ENCODE measurements at places on chromosomes 7 and 10. TPM values are rescaled to one million over a fixed set of nuclear protein-coding genes. Genes with fewer than 3 reads are reported as not detected.

SLC18A3 gene
- not detected for total RNA-seq

HOXA3 gene
- total RNA-seq = 4.6 TPM

AKR1C8 gene
- 0.83 TPM for total RNA-seq

CUZD1 gene
- total RNA-seq = 0.56 TPM

PAOX gene
- 6.9 TPM for total RNA-seq

DYNC1I1 gene
- 1.3 TPM for total RNA-seq

SPDYE2B gene
- total RNA-seq = not detected

CDC14C gene
- total RNA-seq = not detected

- H3K4me3 ChIP-seq = no peak overlapping the region
- no peaks in the 10 kb centered on the region for H3K4me1 ChIP-seq
- no peak overlapping the region for H3K27ac ChIP-seq
- no peaks in the 10 kb centered on the region for H3K36me3 ChIP-seq
Observed at GRCh38 chr7:121180436-121181063, 148.2 kb upstream of the WNT16 start.

GRCh38 chr10:128775743-128776142, 649.5 kb upstream of the MKI67 start:
- H3K27me3 ChIP-seq = no peaks in the 10 kb centered on the region
- H3K4me1 ChIP-seq = no peaks in the 10 kb centered on the region
- DNase-seq = no peak
- H3K36me3 ChIP-seq = no peaks in the 10 kb centered on the region
- no peak overlapping the region for H3K27ac ChIP-seq

GRCh38 chr10:88116481-88116880, 253.1 kb downstream of the PTEN start:
- H3K4me3 ChIP-seq = no peak overlapping the region
- H3K36me3 ChIP-seq = no peaks in the 10 kb centered on the region
- DNase-seq = no peak
- H3K27ac ChIP-seq = no peak overlapping the region
- peaks cover 20% of the 10 kb centered on the region for H3K4me1 ChIP-seq

- DNase-seq = no peak
- H3K27me3 ChIP-seq = no peaks in the 10 kb centered on the region
- H3K27ac ChIP-seq = no peak overlapping the region
- no peak overlapping the region for H3K4me3 ChIP-seq
- H3K4me1 ChIP-seq = no peaks in the 10 kb centered on the region
Observed at GRCh38 chr10:33145451-33146188, 187.6 kb upstream of the ITGB1 start.

GRCh38 chr10:110637558-110638053, 6.5 kb upstream of the RBM20 start:
- no peak overlapping the region for H3K27ac ChIP-seq
- H3K4me1 ChIP-seq = no peaks in the 10 kb centered on the region
- H3K27me3 ChIP-seq = peaks cover 31% of the 10 kb centered on the region
- no peak for DNase-seq

- peaks cover 18% of the 10 kb centered on the region for H3K4me1 ChIP-seq
- DNase-seq = no peak
- no peaks in the 10 kb centered on the region for H3K36me3 ChIP-seq
- H3K4me3 ChIP-seq = no peak overlapping the region
- no peaks in the 10 kb centered on the region for H3K27me3 ChIP-seq
- peak overlapping the region; percentile 58 for H3K27ac ChIP-seq
Observed at GRCh38 chr10:29840516-29841276, 205.9 kb upstream of the SVIL start.

DNA sequence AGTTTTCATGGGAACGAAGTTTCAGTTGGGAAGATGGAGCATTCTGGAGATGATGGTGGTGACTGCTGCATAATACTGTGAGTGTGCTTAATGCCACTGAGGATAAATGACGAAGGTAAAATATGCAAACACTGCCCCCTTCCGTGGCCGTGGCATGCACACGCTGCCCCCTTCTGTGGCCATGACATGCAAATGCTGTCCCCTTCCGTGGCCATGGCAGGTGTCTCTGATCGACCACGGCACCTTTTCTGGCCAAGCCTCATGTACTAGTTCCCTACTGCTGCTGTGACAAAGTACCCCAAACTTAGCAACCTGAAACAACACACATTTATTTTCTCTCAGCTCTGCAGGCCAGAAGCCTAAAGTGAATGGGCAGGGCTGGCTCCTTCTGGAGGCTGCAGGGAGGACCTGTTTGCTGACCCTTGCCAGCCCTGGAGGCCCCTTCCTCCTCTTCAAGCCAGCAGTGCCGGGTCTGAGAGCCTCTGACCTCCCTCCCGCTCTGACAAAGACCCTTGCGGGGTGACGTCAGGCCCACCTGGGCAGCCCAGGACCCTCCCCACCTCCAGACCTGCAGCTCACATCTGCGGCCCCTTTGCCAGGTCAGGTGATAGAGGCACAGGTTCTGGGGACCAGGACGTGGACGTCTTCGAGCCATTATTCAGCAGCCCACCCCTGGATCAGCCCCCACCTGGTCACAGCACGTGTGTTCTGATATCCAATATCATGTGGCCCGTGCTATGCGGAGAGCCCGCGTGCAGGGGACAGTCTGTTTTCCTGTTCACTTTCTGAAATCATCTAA, 82.0 kb downstream of the MICALL2 start:
- DNase-seq = no peak
- H3K36me3 ChIP-seq = no peaks in the 10 kb centered on the region
- H3K4me1 ChIP-seq = no peaks in the 10 kb centered on the region
- no peak overlapping the region for H3K4me3 ChIP-seq
- H3K27me3 ChIP-seq = peaks cover 69% of the 10 kb centered on the region

DNA sequence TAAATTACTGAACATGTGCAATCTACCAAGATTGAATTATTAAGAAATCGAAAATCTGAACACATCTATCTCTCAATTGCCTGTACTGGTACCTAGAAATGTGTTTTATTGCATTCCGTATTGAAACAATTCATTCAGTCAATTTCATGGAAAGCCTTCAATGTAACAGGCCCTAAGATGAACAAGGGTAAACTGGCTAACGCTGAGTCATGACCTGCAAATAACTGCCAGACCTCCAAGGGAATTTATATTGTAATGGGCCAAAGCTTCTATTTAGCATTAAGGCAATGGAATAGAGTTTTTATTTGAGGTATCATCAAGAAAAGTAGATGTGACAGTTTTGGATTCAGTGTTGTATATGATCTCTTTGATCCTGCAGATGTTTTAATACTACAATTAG, 49.9 kb upstream of the CD36 start:
- no peaks in the 10 kb centered on the region for H3K36me3 ChIP-seq
- no peak for DNase-seq

- DNase-seq = no peak
- H3K27ac ChIP-seq = no peak overlapping the region
- H3K36me3 ChIP-seq = no peaks in the 10 kb centered on the region
- no peaks in the 10 kb centered on the region for H3K4me1 ChIP-seq
Observed at GRCh38 chr10:1686491-1686749, 50.9 kb downstream of the ADARB2 start.

DNA sequence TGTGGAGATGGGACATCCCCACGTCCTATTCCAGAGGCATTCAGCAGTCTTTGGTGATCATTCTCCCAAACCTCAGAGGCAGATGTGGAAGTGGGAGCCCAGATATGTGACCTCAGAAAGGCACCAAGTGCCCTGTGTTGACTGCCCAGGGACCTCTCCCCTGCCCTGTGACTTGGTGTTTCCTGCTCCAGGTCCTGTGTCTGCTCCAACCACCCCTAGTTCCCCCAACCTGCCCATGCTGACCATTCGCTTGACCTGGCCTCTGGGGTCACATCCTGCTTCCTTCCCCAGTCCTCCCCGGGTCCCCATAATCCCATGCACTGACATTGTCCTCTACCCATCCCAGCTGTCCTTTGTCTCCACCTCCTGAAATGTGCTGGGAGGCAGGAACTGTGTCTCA, 7.6 kb downstream of the CYP26A1 start:
- H3K27ac ChIP-seq = no peak overlapping the region
- H3K4me3 ChIP-seq = no peak overlapping the region
- H3K36me3 ChIP-seq = no peaks in the 10 kb centered on the region
- DNase-seq = no peak

DNA sequence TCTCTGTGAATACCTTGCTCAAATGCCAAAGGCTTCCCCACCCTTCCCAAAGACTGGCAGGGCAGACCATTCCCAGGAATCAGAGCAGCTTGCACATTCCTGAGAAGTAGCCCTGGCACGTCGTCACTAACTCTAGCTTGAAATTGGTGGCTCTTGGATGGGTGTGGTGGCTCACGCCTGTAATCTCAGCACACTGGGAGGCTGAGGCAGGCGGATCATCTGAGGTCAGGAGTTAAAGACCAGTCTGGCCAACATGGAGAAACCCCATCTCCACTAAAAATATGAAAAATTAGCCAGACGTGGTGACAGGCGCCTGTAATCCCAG, 108.2 kb upstream of the MPP7 start:
- no peak overlapping the region for H3K27ac ChIP-seq
- H3K4me1 ChIP-seq = no peaks in the 10 kb centered on the region
- no peaks in the 10 kb centered on the region for H3K27me3 ChIP-seq
- no peaks in the 10 kb centered on the region for H3K36me3 ChIP-seq
- H3K4me3 ChIP-seq = no peak overlapping the region

DNA sequence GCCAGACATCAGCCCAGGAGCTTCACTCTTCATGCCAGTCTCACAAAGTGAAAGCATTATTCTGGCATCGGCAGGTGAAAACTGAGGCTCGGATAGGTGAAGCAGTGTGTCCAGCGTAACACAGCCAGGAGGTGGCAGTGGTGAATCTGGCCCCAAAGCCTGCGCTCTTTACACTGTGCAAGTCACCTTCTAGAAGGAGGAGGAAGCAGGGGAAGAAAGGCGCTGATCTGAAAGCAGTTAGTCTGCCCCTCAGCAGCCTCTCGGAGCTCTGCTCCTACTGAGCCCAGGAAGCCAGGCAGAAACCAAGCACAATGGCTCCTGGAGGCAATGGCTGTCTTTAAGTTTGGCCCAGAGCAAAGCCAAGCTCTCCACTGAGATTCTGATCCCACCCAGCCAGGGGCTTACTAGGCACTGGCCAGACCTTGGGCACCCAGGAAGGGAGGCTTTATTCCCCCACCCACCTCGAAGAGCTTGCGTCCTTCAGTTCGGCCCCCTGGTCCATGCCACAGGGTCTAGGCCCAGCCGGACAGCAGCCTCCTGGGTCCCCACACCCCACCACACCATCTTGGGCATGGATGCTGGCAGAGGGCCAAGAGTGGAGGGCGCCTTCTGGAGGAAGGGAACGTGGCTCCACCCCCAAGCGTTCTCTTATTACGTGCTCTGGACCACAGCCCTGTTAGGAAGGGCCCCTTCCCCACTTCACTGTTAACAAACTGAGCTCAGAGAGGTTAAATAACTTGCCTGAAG, 104.5 kb downstream of the GRID1 start:
- no peak overlapping the region for H3K4me3 ChIP-seq
- H3K27me3 ChIP-seq = peaks cover 34% of the 10 kb centered on the region
- no peaks in the 10 kb centered on the region for H3K36me3 ChIP-seq
- peaks cover 9% of the 10 kb centered on the region for H3K4me1 ChIP-seq
- DNase-seq = no peak

- no peaks in the 10 kb centered on the region for H3K27me3 ChIP-seq
- no peak for DNase-seq
- H3K27ac ChIP-seq = no peak overlapping the region
- no peaks in the 10 kb centered on the region for H3K36me3 ChIP-seq
- H3K4me1 ChIP-seq = no peaks in the 10 kb centered on the region
- H3K4me3 ChIP-seq = no peak overlapping the region
Observed at GRCh38 chr7:68030530-68030929, 1033.9 kb downstream of the TYW1 start.

- no peak for DNase-seq
- H3K27ac ChIP-seq = no peak overlapping the region
- no peaks in the 10 kb centered on the region for H3K36me3 ChIP-seq
- H3K4me3 ChIP-seq = no peak overlapping the region
Observed at GRCh38 chr10:22992075-22992474, 64.2 kb downstream of the ARMC3 start.

- no peak for DNase-seq
- no peaks in the 10 kb centered on the region for H3K4me1 ChIP-seq
- H3K27me3 ChIP-seq = no peaks in the 10 kb centered on the region
- no peak overlapping the region for H3K27ac ChIP-seq
- H3K4me3 ChIP-seq = no peak overlapping the region
Observed at GRCh38 chr7:98573816-98574215, 43.3 kb upstream of the NPTX2 start.

GRCh38 chr10:124433461-124433860, 14.7 kb upstream of the OAT start:
- no peak overlapping the region for H3K4me3 ChIP-seq
- H3K36me3 ChIP-seq = no peaks in the 10 kb centered on the region
- peaks cover 5% of the 10 kb centered on the region for H3K27me3 ChIP-seq
- H3K27ac ChIP-seq = no peak overlapping the region
- H3K4me1 ChIP-seq = no peaks in the 10 kb centered on the region
- no peak for DNase-seq

- peaks cover 63% of the 10 kb centered on the region for H3K4me1 ChIP-seq
- H3K27ac ChIP-seq = peak overlapping the region; percentile 85
- DNase-seq = peak; percentile 34
Observed at GRCh38 chr10:132515811-132516726, 21.5 kb upstream of the INPP5A start.

GRCh38 chr10:43749940-43750552, 101.4 kb upstream of the ZNF32 start:
- no peaks in the 10 kb centered on the region for H3K36me3 ChIP-seq
- H3K4me3 ChIP-seq = no peak overlapping the region
- H3K27ac ChIP-seq = no peak overlapping the region

DNA sequence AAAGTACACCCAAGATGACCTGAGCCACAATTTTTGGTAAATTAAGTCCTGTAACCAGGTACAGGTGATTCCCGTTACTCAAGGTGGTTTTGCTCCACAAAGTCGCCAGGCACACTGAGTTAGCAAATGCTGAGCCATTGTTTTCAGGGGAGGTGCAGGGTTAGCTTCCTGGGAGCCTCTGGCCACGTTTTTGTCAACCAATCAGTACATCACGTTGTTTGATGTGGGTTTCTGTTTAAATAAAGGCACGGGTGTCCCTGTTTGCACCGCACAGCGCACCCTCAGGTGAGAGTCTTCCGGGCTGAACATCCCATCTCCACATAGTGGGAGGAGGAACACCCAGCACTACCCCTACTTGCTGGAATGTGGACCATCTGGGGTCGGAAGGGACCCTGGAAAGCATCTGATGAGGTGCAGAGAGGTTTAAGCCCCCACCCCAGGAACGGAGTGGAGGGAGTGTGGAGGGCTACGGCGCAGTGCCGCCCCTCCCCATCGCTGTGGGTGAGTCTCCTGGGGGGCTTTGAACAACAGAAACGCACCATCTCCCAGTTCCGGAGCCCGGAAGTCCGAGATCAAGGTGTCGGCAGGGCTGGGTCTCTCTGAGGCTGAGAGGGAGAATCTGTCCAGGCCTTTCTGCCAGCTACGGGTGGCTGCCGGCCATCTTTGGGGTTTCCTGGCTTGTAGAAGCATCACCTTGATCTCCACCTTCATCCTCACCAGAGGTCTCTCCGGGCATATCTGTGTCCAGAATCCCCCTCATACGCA, 42.5 kb downstream of the PRKAG2 start:
- H3K27ac ChIP-seq = no peak overlapping the region
- peaks cover 22% of the 10 kb centered on the region for H3K4me1 ChIP-seq
- no peaks in the 10 kb centered on the region for H3K27me3 ChIP-seq
- no peak overlapping the region for H3K4me3 ChIP-seq

DNA sequence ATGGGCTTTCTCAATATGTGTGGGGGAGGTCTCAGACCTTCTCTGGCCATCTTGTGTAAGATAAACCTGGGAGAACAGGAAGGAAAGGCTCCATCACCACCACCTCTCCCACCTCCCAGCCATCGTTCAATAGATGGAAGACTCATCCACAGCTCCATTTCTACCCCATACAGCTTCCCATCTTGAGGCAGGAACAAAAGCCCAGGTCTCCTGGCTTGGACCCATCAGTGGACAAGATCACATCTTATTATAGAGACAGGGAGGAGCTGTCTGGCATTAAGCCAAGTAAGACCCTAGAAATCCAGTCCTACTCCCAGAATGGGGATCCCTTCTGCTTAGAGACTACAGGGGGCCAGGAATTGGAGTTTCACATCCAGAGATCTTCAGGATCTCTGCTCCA, 150.3 kb downstream of the GFRA1 start:
- H3K27ac ChIP-seq = no peak overlapping the region
- H3K4me1 ChIP-seq = no peaks in the 10 kb centered on the region
- no peak for DNase-seq
- H3K27me3 ChIP-seq = no peaks in the 10 kb centered on the region
